SK-N-DZ (cell line): ENCODE measurements at places on chromosomes 3 and 15.

DNA sequence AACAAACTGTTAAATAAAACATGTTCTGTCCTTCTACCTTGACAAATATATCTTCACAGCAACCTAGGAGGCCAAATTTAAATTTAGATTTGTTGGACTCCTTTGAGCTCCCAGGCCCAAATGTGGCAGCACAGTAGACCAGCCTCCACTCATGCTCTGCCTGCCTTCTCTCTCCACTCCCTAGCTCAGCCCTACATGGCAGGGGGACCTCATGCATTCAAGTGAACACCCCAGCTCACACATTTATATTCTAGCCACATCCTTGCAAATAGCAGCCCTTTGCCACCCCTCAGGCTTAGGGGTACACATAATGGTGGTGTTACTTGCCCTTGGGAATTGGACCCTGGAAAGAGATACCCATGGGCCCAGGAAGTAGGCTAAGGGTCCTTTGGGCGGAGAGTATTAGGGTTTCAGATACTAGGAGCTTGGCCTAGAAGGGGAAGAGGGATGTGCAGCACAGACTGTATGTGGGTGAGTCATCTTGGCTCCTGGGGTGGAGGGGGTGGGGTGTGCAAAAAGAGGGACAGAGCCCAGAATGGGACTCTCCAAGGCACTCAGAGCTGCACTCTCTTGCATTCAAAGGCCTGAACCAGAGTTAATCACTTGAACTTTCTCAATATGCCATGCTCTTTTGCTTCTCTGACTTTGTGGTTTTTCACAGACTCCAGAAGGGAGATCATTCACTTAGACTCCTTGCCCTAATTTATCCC, 268.4 kb upstream of the ROPN1 start:
- DNase-seq, result no peak

GRCh38 chr15:89395461-89395871, 60.8 kb upstream of the POLG start:
- DNase-seq, result no peak

- DNase-seq, result no peak
Observed at GRCh38 chr3:155316426-155316825, 22.9 kb upstream of the STRIT1 start.

- no peak for DNase-seq
Observed at GRCh38 chr15:64678126-64678819, 97.1 kb downstream of the RBPMS2 start.

DNA sequence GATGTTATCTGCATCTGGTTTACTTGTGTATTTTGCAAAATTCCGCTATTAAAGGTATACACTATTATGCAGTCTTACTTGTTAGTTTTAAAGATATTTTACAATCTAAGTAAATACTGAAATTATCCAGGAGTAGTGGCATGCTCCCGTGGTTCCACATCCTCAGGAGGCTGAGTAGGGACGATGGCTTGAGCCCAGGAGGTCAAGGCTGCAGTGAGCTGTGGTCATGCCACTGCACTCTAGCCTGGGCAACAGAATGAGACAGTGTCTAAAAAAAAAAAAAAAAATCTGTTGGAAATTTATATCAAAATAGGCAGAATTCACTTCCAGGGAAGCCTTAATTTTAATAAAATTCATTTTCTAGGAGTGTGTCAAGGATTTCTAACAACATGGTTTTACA, 27.7 kb upstream of the HYKK start:
- DNase-seq, result no peak

- DNase-seq, result peak; percentile 16
Observed at GRCh38 chr3:15932348-15933300, 134.8 kb upstream of the ANKRD28 start.

- no peak for DNase-seq
Observed at GRCh38 chr15:26157081-26157480, 294.0 kb upstream of the ATP10A start.

DNA sequence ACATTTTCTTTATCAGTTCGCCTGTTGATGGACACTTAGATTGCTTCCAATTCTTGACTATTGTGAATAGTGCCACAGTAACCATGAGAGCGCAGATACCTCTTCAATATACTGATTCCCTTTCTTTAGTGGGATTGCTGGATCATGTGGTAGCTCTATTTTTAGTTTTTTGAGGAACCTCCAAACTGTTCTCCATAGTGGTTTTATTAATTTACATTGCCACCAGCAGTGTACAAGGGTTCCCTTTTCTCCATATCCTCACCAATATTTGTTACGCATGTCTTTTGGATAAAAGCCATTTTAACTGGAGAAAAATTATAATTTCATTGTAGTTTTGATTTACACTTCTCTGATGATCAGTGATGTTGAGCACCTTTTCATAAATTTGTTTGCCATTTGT, 59.3 kb downstream of the RASA2 start:
- no peak for DNase-seq

GRCh38 chr3:45317710-45318109, 70.7 kb upstream of the LARS2 start:
- no peak for DNase-seq

- no peak for DNase-seq
Observed at GRCh38 chr15:41797201-41797944, 23.1 kb downstream of the MAPKBP1 start.

DNA sequence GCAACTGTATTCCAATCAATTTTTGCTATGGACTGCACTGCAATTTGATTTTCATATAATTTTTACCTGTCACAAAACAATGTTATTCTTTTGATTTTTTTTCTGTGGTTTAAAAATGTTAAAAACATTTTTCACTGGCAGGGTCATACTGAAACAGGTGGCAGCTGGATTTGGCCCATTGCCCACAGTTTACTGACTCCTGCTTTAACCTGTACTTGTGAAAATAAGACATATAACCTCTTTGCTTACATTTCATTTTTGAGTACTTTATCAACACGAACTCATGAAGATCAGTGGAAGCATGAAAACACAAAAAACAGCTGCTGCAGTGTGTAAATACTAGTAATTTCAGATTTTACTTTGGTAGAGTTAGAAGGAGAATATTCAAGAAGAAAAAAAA, 313.1 kb downstream of the WDR72 start:
- DNase-seq, result no peak

GRCh38 chr15:65402961-65403360, 19.8 kb downstream of the IGDCC4 start:
- DNase-seq, result no peak

DNA sequence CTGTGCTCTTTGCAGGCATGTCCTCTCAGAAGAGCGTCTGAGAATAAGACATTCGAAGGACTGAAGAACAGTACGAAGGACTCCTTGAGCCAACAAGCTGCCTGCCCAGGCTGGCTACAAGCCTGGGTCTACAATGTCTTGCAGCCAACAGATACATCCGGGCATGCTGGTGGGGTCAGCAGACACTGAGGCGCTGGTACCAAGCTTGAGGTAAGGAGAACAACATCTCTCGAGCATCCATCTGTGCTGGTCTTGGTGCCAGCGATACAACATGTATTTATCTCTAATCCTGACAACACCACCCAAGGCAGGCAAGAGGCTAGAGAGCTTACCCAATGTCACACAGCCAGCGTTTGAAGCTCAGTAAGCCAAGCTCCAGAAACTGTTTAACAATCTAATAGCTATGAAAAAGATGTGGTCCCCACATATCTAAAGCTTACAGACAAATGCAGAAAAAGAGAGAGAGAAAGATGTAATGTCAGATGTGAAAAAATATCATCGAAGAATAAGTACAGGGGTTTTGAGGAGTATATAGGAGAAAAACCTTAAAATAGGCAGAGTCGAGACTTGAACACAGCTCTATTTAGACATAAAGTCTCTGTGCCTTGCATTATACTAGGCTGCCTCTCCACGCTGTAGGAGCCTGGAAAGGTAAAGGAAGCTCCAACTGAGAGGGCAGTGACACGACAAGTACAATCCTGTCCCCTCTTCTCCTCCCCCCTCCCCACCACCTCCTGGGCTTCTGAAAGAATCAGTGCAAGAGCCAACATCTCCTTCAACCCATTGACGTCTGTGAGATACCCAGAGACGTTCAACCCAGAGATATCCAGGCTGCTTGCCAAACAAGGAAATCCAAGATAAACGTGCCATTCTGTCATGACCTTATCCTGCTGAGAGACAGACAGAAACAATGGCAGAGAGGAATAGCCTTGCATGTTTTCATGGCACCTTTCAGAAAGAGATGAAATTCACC, 39.4 kb downstream of the WWTR1 start:
- no peak for DNase-seq

DNA sequence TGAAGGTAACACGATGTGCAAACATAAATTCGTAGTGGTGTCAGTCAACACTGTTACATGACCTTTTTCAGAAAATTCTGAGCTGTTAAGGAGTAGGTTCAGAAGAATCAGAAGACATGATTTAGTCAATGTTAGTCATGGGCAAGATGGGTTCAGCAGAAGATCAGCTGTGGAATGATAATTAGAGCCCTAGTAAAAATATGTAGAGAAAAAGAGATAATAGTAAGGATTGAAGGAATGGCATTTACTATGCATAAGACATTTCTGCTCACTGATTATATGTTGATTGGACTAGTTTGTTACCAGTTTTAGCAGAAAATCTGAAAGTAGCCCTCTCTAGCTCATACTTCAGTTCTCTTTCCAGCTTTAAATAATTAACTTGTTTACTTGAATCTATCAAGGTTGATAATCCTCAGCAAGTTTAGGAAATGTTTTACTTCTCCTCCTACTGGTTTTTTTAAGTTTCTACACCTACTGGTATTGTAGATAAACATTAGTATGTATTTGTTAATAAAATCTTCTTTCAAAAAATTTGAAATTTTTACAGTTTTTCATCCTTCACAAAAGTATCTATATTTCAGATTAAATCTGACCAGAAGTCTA, 98.6 kb downstream of the ALCAM start:
- DNase-seq, result no peak
